ENCODE measurements at places on chromosomes 16 and 17.

DNA sequence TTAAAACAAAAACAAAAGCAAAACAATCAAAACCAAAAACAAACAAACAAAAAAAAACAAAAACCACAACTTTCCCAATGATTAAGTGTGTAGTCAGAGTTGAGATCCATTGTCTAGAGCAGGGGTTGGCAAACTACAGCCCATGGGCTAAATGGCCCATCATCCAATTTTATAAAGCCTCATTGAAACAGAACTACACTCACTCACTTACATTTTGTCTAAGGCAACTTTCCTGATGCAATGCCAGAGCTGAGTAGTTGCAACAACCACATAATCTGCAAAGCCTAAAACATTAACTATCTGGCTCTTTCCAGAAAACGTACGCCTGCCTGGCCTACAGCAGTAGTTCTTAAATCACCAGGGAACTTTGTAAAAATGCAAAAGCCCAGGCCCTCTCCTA lies 124.1 kb downstream of the SOX9 start:
- DNase-seq, result no peak

- DNase-seq, result no peak
Observed at GRCh38 chr16:50183316-50183715, 30.2 kb downstream of the TENT4B start.

DNA sequence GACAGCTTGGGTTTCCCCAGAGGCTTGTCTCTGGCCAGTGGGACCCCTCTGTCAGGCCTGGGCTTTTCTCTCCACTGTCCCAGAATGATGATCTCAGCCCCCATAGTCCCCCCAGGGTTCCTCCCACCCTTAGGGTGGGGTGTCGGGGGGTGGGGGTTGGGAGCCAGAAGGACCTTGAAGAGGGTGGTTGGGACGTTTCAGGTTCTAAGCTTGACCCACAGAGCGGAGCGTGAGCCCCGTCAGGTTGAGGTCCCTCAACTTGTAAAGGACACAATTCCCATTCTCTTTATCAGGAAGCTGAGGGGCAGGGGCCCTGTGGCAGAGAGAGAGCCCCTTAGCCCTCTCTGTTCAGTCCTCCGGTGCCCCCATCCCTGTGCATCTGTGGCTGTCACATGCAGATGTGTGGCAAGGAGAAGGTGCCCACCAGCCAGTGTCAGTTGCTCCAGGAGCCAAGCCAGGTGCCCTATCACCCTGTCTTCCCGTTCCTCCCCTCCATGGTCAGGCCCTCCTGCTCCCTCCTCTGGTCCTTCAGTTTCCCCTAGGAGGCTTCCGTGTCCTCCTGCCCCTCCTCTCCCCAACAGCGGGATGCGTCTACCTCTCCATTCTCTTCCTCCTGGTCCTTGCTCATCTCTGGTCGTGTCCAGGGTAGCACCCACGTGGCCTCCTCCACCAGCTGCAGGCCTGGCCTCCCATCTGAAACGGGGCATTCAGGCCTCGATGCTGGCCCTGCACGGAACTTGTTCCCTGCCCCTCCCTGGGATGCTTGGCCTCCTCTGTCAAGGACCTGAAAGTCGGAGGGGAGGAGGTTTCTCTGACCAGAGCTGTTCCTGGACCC lies 1.5 kb upstream of the NTN3 start:
- DNase-seq, result no peak

DNA sequence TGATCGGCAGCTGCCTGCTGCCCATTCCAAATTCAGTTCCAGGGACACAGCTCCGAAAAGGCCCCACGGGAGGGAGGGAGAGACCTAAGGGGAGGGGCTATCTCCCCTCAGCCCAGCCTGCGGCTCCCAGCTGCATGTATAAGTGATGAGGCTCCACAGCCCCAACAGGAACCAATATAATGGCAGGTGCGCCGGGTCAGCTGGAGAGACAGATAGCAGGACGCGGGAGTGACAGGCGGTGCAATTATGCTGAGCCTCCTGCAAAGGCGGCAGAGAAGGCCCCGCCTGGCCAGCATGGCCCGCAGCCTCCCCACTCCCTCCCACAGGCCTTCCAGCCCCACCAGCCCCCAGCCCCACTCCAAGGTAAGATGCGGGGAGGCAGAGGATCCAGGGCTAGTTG lies 8.1 kb upstream of the C1QL1 start:
- no peak for DNase-seq

DNA sequence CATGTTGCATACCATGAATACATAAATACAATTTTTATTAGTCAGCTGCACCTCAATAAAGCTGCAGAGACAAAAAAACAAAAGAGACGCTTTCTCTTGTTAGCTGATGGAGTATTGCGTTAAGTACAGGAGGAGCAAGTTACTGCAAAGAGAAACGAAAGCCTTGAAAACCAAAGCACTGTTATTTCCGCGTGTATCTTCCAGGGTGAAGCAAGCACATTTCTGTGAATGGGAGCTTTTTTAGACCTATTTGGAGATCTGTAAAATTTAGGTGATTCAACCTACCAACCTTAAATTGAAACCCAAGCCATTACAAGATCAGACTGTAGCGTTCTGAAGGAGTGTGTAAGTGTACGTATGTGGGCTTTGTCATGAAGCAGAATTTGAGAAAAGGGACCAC lies 390.4 kb downstream of the SOX9 start:
- no peak for DNase-seq

- DNase-seq, result no peak
Observed at GRCh38 chr17:67137860-67138259, 93.5 kb downstream of the CACNG1 start.

DNA sequence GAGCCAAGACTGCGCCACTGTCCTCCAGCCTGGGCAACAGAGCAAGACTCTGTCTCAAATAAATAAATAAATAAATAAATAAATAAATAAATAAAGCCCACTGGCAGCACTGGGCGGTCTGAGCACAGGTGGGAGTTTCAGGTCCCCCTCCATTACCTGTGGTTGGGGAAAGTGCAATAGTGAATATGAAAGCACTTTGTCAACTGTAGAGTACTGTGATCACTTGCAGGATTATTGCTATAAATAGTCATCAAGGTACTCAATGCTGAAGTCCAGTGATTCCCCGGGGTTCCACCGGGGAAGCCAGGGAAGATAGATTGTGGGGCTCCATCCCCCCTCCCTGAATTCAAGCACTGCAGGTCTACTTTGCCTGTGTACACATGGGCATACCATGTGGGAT lies 42.7 kb upstream of the CPNE2 start:
- DNase-seq, result no peak

- DNase-seq, result no peak
Observed at GRCh38 chr17:32742681-32743538, 134.0 kb downstream of the MYO1D start.

GRCh38 chr17:80990921-80991644 lies 558 bp upstream of the CHMP6 start:
- no peak for DNase-seq

All from AG04450 (cell line).